Uterus (tissue), 4 donors: ENCODE measurements at places on chromosomes 11 and 22.
A peak's percentile ranks its signal among the peaks of the same experiment; 100 is the strongest.

GRCh38 chr11:67664213-67664585 is 10.2 kb downstream of the ALDH3B2 start:
- no peak for DNase-seq

GRCh38 chr11:8649361-8649760 is 33.1 kb downstream of the TRIM66 start:
- no peak for DNase-seq

GRCh38 chr11:62499944-62500649 is 46.5 kb downstream of the AHNAK start:
- DNase-seq = no peak

DNA sequence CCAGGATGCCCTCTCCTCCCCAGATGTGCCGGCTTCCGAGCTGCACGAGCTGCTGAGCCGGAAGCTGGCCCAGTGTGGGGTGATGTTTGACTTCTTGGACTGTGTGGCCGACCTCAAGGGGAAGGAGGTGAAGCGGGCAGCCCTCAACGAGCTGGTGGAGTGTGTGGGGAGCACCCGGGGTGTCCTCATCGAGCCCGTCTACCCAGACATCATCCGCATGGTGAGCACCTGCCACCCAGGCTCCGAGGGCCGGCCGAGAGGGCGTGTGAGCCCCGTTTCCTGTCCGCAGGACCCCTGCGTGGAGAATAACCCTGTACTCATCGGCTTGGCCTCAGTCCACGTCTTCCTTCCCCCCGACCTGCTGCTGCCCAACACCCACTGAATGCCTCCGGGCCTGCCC is 2.2 kb downstream of the PPP2R5B start:
- peak; percentile 17 for DNase-seq

DNA sequence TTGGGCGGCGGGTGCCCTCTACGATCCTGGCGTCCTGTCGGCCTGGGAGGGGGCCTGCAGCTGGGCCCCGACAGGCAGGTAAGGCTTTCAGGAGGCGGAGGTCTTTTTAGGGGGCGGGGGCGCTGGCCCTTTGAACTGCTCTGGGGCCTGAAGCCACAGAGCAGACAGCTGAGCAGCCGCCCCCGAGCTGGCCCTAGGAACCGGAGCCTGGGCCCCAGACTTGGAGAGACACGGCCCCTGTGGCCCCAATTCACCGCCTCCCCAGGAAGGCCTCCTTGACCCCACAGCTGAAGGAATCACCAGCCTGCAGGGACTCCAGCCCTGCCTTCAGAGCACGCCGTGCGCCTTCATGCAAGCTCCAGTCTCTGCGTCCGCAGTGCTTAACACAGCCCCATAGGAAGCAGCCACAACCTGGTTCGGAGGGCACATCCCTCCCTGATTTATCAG is 618 bp upstream of the CERK start:
- DNase-seq = peak; percentile 42

DNA sequence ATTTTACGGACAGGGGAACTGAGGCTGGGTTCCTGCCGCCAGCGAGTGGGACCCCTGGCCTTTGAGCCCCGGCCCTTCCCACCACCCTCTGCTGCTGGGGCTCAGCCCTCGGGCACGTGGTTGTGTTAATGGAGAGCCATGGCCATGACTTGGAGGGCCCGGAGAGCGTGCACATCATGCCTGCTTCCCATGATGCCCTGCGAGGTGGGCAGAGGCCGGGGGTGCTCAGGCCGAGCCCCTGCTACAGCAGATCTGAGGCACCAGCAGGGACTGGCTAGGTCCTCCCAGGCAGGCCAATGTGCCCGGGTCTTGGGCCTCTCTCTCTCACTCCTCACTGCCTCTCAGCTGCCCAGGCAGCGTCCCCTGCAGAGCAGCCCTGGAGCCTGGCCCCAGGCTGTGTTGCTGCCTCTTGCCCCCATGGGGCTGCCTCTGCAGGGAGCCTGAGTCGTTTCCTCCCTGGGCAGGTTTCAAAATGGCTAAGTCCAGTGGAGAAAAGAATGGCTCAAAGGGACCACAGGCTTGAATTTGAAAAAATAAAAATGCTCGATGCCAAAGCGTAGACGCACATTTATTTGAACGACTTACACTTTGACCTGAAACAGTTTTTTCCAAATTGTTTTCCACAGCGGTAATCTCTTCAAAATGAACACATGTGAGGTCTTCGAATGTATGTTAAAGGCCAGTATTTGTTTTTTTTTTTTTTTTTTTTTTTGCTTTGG is 72.6 kb upstream of the CLDN5 start:
- no peak for DNase-seq

- DNase-seq = no peak
These were observed 1516.9 kb downstream of the BRD1 start for GRCh38 chr22:48310740-48311139.

DNA sequence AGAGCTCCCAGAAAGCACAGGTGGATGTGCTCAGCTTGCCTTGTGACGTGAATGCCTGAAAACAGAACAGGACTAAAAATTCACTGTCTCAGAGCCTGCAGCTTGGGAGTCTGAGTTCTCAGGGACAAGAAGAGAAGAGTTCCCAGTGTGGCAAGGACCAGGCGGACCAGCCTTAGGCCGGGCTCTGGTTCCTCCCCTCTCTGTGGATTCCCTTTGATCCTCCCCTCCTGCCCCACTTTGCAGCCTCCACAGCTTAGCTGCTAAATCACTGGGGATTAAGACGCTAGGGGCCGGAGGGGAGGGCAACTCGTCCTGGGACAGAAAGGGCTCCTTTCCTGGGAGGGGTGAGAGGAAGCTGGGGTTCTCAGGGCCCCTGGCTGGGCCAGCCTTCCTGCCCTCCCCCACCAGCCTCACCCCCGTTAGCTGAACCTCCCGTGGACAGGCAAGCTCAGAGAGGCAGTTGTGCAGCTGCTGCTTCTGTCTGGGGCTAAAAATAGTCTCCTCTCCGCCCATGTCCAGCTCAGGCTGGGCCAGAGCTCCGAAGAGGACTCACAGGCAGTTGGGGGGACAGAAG is 29.9 kb upstream of the JAM3 start:
- no peak for DNase-seq

- DNase-seq = no peak
These were observed 22.5 kb downstream of the CLPB start for GRCh38 chr11:72411623-72412419.

DNA sequence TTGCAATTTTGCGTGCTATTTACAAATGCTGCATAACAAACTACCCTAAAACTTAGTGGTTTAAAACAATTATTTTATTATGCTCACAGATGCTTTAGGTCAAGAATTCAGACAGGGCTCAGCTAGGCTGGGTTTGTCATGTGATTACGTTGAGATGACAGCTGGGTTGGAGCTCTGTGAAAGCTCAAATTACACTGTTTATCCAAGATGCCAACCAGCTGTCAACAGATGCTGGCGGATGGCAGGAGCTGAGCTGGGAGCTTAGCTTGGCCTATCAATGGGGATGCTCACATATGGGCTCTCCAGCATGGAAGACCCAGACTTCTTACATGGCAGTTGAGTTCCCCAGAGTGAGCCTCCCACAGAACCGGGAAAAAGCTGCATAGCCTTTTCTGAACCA is 62.7 kb downstream of the STK33 start:
- DNase-seq = no peak

- no peak for DNase-seq
These were observed 82.9 kb upstream of the TBCEL start for GRCh38 chr11:120941000-120941399.

- no peak for DNase-seq
These were observed 20.8 kb downstream of the BBOX1 start for GRCh38 chr11:27061461-27061821.

GRCh38 chr22:29814003-29814402 is 24.1 kb downstream of the ASCC2 start:
- no peak for DNase-seq

- DNase-seq = peak; percentile 27
These were observed 13.2 kb upstream of the HDHD5 start for GRCh38 chr22:17172029-17172833.

DNA sequence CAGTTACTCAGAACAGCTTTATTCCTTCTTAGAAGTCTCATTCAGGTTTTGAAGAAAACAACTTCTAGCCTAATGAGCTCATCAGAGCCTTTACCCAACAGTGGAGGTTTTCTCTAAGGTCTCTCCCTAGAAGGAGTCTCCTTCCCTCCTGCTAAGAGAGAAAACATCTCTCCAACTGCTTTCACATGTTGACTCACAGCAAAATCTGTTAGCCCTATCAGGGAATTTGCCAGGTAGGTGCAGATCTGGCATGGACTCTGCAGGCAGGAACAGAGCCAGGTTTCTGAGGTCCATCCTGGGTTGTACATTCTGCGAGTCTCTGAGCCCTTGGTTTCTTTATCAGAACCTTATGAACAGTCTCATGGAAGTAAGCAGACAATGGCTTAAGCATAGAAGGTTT is 214.4 kb downstream of the HIPK3 start:
- no peak for DNase-seq

- no peak for DNase-seq
These were observed 29.4 kb downstream of the PPARA start for GRCh38 chr22:46179748-46180147.

GRCh38 chr11:79235696-79236095 is 205.1 kb downstream of the TENM4 start:
- DNase-seq = no peak

GRCh38 chr11:68411501-68411991 is 49.0 kb upstream of the PPP6R3 start:
- DNase-seq = no peak

DNA sequence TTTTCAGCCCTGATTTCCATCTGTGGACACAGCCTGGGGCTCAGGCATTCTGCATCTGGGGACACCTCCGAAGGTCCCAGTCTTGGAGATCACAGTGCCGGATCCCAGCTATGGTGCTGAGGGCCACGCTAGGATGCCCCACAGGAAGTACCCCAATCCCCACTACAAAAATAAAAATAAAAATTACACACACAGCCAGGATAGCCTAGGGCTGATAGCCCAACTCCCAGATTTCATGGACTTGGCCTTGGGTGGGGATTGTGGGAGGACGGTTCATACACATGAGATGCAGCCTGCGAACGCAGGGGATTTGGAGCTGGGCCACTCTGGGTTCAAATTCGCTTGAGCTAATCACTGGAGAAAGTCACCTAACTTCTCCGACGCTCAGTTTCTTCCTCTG is 237.7 kb downstream of the BUD13 start:
- DNase-seq = no peak

- no peak for DNase-seq
These were observed 268.4 kb downstream of the NELL1 start for GRCh38 chr11:20937826-20938225.

- DNase-seq = no peak
These were observed 244.4 kb upstream of the SYN3 start for GRCh38 chr22:33302549-33302948.

GRCh38 chr11:3712274-3712673 is 41.1 kb upstream of the CHRNA10 start:
- DNase-seq = no peak

DNA sequence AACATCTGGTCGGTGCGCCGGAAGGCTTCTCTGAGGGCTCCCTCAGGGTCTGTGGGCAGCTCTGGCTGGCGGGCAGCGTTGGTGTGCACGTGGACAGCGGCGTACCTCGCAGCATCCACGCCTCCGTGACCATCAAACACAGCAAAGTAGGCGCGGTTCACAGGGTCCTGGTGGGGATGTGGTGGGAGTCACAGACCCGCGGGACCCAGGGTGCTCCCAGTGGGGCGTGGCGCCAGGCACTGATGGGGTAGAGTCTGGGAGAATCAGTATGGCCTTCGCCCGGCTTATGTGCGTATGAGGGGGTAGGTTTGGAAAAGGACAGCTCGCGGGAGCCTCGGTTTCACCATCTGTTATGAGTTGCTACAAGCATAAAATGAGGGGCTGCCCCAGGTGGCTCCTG is 19.2 kb downstream of the PPM1F start:
- DNase-seq = no peak

DNA sequence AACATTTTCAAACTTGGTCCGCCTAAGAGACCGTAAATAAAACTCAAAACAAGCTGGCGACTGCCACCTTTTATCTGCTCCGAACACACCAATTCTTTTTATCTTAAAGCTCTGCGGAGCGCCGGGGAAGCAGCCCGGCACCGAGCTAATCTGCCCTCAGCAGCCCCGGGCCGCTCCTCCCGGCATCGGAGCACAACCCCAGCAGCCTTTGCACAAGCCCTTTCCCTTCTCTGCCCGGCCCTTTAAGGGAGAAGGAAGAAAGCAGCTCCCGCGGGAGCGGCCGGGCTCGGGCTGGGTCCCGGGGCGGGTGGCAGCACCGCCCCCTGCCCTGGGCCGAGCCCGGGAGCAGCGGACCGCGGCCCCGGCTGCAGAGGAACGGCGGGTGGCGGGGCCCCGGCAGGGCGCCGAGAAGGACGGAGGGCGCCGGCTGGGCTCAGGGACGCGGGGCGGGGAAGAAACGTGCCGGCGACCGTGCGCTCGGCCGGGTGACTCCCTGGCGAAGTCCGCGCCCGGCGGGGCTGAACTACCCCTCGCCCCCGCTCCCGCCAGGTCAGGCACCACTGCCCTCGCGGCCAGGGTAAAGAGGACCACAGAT is 133.6 kb upstream of the C11orf58 start:
- DNase-seq = no peak

- no peak for DNase-seq
These were observed 39.2 kb downstream of the MCHR1 start for GRCh38 chr22:40718250-40719204.

DNA sequence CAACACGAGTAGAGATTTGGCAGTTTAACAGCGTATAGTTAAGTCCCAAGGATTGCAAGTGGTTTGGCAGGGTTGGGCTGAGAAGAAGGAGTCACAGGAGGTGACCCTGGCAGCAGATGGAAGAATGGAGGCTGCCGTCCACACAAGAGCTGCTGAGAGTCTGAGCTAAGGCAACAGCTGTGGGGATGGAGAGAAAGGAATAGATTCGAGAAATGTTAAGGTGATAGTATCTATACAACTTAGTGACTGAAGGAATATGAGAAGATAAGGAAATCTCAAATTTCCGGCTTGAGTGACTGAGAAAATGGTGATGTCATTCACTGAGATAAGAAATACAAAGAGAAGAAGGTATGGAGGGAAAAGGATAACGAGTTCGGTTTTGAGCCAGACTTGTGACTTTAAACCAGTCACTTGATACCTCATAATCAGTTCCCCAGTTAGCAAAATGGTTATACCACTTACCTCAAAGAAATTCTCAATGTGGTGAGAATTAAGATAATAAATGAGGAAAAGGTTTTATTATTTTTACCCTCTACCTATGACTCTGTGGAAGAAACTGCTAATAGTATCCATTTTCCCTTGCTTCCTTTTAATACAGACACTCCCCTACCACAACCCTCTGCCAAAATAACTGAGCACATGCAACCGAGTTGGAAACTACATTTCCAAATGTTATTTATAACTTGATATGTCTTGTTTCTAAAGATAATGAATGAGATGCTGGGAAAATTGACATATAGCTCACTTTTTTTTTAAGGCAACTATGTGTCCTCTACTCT is 30.7 kb downstream of the FAM168A start:
- DNase-seq = no peak

DNA sequence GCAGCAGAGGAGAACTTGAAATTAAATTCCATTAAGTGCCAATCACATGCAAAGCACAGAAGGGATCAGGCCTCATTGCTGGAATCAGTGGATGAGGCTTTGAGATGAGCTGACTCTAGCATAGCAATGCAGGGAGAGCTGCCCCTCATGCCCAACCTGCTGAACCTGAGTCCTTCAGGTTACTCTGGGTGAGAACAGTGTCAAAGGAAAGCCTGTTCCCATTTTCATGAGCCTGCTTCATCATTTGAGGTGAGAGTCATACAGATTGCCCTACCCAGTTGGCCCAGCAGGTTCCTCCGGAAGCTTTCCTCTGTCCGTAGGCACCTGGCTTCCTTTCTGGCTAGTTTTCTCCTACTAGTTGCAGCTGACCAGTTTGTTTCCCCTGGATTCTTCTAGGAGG is 25.9 kb upstream of the ZBTB16 start:
- no peak for DNase-seq

GRCh38 chr22:25420925-25421904 is 143.3 kb upstream of the GRK3 start:
- DNase-seq = no peak

GRCh38 chr11:37002831-37003230 is 404.8 kb upstream of the RAG2 start:
- DNase-seq = no peak
